ENCODE measurements at places on chromosomes 1 and 21. TPM values are rescaled to one million over a fixed set of nuclear protein-coding genes. Genes with fewer than 3 reads are reported as not detected.

The RIMKLA gene
- total RNA-seq: under 0.01 TPM

The KPRP gene
- not detected for total RNA-seq

The CFHR5 gene
- not detected for total RNA-seq

The TRIM58 gene
- total RNA-seq: 2.7 TPM

The DCST1 gene
- not detected for total RNA-seq

The OLIG2 gene
- not detected for total RNA-seq

The PRDM2 gene
- 15.5 TPM for total RNA-seq

The TMEM82 gene
- not detected for total RNA-seq

The RSPH1 gene
- total RNA-seq: under 0.01 TPM

The SPRR3 gene
- total RNA-seq: not detected

The PKLR gene
- total RNA-seq: not detected

The SH2D1B gene
- total RNA-seq: not detected

The ARHGEF16 gene
- total RNA-seq: 0.57 TPM

The RCAN3 gene
- 17.5 TPM for total RNA-seq

The OR2G2 gene
- total RNA-seq: not detected

The COL24A1 gene
- total RNA-seq: 0.22 TPM

The PYHIN1 gene
- total RNA-seq: not detected

The SLC45A1 gene
- total RNA-seq: 1.9 TPM

The FCRL1 gene
- total RNA-seq: not detected

The ATP6V1G3 gene
- total RNA-seq: not detected

The KRTAP19-3 gene
- total RNA-seq: not detected

The TMCC2 gene
- total RNA-seq: 3.9 TPM

The LAD1 gene
- not detected for total RNA-seq

The RXFP4 gene
- not detected for total RNA-seq

The KTI12 gene
- 16.0 TPM for total RNA-seq

The RPE65 gene
- not detected for total RNA-seq

The MSH4 gene
- not detected for total RNA-seq

The PIK3CD gene
- 23.2 TPM for total RNA-seq

The RIT1 gene
- 33.9 TPM for total RNA-seq

The PTGFRN gene
- total RNA-seq: 1.3 TPM

The OLFML2B gene
- 10.7 TPM for total RNA-seq

The ETS2 gene
- total RNA-seq: 66.1 TPM
